Common myeloid progenitor, CD34-positive (primary cell): ENCODE measurements at places on chromosomes 7 and 10.
A peak's percentile ranks its signal among the peaks of the same experiment; 100 is the strongest.

DNA sequence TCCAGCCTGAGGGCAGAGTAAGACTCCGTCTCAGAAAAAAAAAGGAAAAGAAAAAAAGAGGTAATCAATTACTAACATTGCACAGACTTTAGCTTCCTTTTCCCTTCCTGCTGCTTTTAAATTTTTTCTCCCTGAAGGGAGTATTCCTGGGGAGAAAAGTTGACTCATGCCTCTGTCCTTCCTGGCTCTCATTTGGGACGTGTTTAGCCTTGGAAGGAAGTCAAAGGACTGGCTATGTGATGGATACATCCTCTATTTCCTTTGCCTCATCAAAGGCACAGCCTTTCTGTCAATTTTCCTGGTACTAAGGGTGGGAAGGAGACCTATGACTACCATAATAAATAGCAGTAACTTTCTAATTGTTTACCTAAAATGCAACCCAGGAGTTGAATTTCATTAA is 77.6 kb downstream of the ITGA8 start:
- no peak for DNase-seq

GRCh38 chr7:50308203-50308531 is 3.7 kb downstream of the IKZF1 start:
- DNase-seq = no peak

- no peak for DNase-seq
Measured at GRCh38 chr7:118517275-118517674, 292.8 kb downstream of the ANKRD7 start.

DNA sequence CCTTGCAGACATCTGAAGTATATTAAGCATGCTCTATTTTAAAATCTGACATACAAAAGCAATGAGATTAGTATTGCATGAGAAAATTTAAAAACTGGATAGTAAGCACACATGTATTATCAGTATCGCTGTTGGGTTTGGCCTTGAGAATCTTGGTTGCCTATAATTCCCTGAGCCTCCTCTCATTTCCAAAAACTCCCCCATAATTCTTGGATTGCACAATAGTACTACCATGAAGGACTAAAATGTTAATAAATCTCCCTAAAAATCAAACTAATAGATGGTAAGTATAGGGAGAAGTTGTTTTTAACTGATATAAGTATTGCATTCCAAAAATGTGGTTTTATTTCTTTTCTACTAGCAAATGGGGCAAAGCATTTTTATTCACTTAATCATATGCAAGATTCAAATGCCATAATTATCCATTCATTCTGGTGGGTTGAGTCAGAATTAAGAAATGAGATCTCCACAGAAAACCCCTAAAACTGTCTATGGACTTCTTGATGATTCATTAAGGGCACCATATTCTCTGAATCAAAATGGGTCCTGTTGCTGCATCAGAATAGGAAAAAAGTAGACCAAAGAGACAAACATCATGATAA is 10.3 kb upstream of the VIM start:
- DNase-seq = peak; percentile 33

DNA sequence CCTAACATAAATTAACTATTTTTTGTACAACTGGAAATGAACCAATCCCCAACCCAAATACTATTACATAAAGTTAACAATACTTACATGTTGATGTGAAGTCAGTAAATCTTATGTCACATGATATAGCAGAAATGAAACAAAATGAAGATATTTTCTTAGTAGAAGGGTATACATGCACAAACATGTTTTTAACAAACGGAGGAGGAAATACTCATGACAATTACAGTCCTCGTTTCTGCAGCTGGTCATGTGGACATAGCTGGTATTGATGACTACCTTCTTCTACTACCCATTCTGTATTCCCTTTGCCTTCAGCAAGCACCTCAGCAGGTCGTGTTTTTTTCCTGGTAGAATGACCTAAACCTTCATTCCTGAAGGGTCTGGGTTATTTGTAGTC is 252.3 kb downstream of the HTR7 start:
- DNase-seq = no peak
